CD8-positive, alpha-beta T cell (primary cell): ENCODE measurements at places on chromosomes 6 and 20.

- no peak for DNase-seq
Observed at GRCh38 chr6:170266061-170266825, 24.6 kb downstream of the DLL1 start.

- DNase-seq: no peak
Observed at GRCh38 chr6:80209430-80209829, 103.0 kb downstream of the BCKDHB start.

GRCh38 chr20:7790189-7790588, 150.1 kb downstream of the HAO1 start:
- no peak for DNase-seq

DNA sequence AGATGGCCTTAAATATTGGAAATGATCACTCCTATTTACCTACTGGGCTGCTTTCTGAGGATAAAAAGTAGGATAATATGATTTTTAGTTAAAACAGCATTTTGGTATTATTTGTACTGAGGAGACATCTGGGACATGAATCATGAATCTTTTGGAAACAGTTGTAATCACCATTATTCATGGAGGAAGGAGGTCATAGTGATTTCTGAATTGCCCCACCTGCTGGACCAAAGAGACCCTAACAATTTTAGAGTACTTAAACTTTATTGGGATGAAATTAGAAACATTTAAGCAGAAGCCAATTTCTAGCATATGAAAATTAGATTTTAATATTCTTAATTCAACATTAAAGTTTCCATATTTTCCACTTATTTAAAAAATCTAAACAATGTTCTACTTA, 108.4 kb upstream of the SIM1 start:
- no peak for DNase-seq

DNA sequence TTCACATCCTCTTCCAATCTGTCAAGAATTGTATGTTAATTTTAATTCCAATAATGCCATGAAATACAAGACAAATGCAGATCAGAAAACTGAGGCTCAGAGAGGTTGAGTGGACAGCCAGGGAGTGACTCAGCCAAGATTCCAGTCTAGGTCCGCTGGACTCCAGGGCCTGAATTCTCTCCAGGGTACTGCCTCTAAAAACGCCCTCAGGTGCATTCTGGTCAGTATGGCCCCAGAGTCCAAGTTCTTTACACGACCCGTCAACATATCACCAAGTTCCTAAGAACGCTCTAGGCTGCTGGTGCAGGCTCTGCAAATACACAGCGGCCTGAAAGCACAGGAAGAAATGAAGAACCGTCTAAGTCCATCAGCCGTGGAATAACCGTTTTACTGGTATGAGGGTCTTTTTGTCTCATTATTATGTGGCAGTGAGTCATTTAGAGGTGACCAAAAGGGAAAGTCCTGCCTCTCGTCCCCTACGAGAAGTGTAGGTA, 709 bp upstream of the ASXL1 start:
- no peak for DNase-seq

DNA sequence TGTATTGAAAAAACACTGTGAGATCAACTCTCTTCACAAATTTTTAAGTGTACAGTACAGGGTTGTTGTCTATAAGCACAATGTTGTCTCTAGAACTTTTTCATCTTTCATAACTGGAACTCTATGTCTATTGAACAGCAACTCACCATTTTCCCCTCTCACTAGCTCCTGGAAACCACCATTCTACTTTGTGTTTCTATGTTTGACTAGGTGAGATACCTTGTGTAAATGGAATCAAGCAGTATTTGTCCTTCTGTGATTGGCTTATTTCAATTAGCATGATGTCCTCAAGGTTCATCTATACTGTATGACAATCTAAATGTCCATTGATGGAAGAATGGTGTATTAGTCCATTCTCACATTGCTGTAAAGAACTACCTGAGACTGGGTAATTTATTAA, 210.1 kb upstream of the FUT9 start:
- DNase-seq: no peak

DNA sequence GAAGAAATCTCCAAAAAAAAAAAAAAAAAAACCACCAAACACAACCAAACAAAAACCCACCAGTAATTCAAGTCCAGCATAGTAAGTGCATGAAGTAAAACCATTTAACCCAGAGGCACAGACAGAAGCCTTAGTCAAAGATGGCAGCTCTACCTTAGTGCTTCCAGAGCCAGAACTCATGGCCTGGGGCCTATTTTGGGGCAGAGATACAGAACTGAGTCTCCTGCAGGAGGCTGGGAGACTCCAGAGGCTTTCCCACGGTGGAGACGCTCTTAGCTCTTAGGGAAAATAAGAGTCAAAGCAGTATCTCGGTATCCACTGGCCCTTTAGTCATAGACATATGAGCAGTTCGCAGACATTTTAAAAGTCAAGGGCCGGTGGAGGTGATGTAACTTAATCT, 129.5 kb downstream of the GPX5 start:
- DNase-seq: no peak

DNA sequence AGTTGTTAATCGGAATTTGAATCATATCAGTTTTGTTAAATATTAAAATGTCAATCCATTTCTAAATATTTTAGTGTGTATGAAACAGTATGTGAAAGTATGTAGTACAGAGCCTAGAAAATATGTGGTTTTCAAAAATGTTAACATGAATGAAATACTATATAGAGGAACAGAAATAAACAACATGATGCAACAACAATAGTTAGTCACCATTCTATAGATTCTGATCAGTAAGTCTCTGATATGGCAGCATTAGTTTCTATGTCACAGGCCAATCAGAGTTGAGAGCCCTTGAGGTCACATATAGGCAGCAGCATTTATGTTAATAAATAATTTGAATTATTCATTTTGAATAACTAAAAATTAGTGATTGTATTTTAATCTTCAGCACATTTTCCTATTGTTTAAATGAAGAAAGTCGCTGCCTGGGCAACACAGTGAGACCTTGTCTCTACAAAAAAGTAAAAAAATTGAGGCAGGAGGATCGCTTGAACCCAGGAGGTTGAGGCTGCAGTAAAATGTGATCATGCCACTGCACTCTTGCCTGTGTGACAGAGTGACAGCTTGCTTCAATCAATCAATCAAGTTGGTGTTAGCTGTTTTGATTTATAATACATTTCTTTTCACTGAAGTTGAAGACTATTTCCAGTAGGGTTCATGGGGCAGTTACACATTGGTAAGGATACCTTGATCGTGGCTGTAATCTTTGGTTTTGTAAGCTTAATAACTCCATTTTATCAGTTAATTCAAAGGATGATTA, 11.5 kb upstream of the MAP3K7 start:
- DNase-seq: no peak

DNA sequence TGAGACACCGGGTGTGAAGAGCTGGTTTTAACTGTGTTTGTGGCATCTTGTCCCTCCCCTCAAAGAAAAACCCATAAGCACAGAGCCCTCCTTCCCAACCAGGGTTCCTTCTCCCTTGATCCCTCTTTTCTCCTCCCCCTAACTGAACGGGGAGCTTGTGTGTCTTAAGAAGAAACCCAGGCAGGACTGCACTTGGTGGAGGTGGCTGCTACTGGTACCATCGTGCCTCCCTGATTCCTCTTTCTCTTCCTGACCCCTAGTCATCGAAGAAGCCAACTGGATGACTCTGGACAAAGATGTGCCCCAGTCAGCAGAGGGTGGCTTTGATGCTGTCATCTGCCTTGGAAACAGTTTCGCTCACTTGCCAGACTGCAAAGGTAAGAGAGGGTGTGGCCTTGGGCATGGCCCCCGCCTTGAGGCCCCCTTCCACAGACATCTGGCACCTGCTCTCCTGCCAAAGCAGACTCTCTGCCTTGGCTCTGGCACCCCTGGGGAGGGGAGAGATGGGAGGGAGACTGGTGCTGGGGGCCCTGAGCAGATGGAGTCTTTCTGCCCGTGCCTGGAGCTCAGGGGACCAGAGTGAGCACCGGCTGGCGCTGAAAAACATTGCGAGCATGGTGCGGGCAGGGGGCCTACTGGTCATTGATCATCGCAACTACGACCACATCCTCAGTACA, 2.1 kb downstream of the GNMT start:
- DNase-seq: no peak

DNA sequence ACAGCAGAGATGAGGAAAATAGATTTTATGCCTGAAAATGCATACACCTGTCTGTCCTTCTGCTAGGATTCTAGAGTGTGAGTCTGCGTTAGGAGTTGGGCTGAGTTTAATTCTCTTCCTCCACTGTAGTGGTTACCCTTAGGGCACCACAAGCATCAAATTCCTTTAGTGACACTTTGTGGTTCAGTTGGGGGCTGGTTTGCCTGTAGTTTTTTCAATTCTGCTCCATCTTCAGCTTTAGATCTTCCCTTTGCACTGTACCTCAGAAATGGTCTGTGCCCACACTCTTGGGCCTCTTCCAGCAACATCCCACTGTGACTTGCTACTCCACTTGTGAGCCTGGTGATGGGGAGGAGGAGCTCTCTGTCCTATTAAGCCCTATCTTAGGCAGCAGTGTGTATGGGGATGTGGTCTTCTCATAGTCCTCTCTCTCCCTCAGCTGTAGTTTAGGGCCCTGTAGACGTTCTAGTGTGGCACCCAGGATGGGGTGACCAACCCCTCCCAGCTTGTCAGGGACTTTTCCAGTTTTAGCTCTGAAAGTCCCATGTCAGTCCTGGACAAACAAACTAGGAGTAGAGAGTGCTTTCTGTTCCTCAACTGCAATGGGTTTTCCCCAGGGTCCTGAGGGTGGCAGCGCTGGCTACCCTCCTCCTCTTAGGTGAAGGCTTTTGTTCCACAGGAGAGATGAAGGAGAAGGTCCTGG, 19.7 kb upstream of the OGFRL1 start:
- DNase-seq: no peak

DNA sequence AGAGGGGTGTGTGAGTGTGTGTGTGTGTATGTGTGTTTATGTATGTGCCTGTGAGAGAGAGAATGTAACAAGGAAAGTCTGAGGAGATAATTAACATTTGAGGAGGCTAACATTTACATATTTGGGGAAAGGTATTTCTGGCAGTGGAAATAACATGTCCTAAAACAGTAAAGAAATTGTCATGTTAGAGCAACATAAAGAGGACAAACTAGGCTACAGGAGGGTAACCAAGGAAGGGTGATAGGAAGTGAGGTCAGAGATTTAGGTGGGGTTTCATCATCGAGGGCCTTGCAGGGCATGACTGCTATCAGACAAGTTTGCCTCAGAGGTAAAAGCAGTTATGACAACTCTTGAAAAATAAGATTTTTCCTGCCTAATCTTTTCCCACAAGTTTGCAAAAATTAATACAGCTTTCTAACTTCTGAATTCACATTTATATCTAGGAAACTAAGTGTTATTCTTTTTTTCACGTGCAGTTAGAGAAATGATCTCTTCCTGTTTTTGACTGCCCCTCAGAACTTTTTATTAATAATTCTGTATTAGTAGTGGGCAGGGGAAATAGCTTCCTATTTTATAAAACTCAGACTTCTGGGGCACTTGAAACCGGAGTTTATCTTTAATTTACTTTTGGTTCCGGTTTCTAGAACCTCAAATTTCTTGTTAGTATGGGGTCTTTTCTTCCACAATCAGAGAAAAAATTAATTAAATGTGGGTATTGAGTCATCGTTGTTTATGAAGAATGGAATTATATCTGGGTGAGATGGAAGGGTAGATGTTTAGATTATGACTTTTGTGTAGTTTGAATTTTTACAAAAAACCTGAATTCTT, 30.5 kb upstream of the RHAG start:
- DNase-seq: no peak

- no peak for DNase-seq
Observed at GRCh38 chr6:27053738-27054137, 193.8 kb upstream of the PRSS16 start.

DNA sequence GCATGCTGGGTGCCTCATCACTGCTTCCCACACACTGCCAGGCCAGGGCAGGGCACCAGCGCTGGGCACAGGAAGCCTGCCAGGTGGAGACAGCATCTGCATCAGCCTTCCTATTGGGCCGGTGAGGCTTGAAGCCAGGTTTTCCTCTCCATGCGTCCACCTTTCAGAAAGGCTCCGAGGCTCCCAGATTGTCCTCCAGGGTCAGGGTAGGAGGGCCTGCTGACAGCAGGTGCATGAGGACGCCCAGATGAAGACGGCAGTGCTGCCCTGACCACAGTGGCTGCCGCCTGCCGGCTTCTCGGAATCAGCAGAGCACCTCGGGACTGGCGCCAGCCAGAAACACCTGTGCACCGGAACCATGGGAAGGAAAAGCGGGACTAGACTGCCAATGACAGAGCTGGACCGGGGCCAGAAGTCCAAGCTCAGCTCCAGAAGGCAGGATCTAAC, 170.5 kb upstream of the CST7 start:
- no peak for DNase-seq

DNA sequence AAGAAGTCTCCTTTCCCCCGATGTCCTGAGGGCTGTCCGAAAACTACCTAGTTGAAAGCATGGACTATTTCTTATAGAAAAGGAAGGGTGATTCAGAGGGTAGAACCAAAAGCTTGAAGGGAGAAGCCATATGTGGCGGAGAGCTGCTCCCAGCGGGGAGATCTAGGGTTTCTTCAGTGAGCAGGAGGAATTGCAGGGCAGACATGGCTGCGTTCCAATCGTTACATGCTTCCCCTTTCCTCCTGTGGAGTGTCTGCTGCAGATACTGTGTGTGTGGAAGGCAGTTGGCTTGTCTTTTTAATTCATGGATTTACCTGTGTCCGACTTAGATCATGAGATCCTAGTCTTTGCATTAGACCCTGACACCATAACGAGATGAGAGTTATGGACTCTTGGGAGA, 799.5 kb downstream of the QKI start:
- DNase-seq: no peak

DNA sequence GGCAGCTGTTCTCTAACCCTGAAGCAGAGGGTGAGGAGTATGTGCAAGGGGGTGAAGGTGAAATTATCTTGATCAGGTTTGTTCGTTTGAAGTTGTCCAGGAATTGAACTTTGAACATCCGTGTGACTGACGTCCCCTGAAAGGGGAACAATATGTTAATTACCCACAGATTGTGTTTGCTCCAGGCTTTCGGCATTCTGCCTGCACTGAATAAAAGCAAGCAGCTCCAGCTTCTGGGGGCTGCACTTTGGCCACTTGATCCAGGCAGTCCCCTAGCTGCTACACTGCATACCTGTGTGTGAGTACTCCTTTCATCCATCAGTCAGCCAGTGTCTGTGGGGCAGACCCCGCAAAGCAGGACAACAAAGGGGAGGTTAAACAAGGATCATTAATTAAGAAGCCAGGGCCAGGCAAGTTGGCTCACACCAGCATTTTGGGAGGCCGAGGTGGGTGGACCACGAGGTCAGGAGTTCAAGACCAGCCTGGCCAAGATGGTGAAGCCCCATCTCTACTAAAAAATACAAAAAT, 104.8 kb upstream of the BTN3A2 start:
- DNase-seq: no peak

- peak; percentile 77 for DNase-seq
Observed at GRCh38 chr20:48826883-48827771, 672 bp downstream of the PREX1 start.

GRCh38 chr6:36501686-36502085, 45.6 kb downstream of the STK38 start:
- DNase-seq: no peak
